Cardiac fibroblast (primary cell): ENCODE measurements at places on chromosomes 3 and 15.

DNA sequence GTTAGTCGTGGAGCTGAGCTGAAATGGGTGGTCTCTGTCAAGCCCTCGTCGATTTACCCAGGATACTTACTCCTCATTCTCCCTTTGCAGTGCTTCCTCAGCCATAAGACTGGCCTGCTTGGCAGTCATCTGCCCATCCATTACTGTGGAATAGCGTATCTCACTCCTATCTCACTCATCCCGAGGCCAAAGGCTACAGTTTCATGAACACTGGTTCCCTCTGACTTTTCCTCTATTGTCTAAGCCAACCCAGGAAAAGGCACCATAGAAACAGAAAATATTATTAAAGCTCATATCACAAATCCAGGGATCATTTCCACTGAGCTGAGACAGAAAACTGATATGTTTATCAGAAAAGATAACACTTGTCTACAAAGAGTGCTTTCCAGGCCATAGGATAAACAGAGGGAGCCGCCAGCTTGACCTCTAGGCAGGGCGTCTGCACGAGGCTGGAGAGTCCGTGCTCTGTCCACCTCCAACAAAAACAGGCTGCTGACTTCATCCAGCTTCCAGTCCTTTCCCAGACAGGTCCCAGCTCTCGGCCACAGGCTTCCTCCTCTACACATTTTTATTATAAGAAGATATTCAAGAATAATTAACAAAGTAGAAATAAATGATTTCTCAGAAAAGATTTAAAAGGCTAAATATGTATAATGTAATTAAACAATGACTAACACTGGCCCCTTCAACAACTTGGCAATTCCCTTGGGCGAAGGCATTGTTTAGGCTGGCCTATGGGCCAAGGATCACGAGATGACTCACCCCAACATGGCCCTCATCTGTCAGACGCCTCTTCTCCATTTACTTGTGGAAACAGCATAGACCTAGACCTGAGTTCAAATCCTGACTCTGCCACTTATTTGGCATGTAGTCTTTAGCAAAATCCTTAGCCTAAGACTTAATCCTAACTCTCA, 27.4 kb upstream of the BOC start:
- peak; percentile 34 for DNase-seq

- no peak for DNase-seq
These were observed 5.2 kb upstream of the ADAMTS17 start for GRCh38 chr15:100346866-100347512.

GRCh38 chr15:86677278-86677677, 597.6 kb downstream of the AGBL1 start:
- no peak for DNase-seq

GRCh38 chr3:32712506-32713055, 27.6 kb downstream of the CNOT10 start:
- no peak for DNase-seq

DNA sequence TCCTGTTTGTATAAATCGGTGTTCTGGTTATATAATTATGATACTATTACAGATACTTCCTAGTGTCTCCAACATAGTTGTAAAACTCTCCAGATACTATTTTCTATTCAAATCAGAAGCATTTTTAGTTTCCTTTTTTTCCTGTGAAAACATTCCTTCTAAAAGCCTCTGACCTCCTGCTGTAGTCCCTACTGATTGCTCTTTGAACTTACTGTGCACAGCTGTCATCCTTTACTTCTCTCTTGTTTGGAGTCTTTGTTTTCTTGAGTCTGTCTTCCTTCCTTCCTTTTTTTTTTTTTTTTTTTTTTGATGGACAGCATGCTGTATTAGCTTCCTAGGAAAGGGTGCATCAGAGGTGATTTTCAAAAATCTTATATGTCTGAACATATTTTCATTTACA, 28.9 kb downstream of the NR2C2 start:
- no peak for DNase-seq

GRCh38 chr3:167776066-167776685, 40.7 kb downstream of the SERPINI1 start:
- DNase-seq = no peak

- DNase-seq = no peak
These were observed 34.1 kb downstream of the ABTB1 start for GRCh38 chr3:127706785-127707351.

DNA sequence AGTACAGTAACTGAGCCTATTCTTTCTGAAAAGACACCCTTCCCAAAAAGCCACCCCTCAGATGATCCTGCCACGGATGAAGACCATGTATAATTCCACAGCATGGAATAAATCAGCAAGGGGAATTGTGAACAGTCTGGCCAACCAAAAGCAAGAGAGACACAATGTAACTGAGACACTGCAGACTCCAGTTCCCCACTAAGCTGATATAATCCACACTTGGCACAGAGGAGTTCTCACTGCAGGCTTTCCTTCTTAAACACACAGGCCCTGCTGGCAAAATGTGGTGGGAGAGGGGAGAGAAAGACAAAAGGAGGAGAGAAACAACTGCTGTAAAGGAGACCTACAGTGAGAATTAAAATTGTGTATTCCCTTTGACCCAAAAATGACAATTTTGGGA, 12.7 kb downstream of the GPR156 start:
- no peak for DNase-seq

GRCh38 chr3:133894353-133895207, 1.1 kb downstream of the RAB6B start:
- no peak for DNase-seq

DNA sequence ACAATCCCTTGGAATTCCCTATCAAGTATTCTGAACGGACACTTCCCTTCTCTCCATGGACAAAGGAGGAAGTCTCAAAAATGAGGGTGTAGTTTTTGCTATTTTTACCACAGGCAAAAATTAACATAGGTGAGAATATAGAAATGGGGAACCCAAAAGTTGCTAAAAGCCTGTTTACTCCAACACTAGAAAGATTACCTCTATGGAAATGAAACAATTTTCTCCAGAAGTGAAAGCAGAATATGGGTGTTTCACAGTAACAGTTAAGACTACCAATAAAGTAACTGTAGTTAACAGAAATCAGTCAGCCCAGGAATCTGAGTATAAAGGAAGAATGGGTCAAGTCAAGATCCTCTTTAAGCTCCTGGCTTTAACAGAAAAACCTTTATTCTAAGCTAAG, 9.3 kb downstream of the TRA2B start:
- DNase-seq = no peak

DNA sequence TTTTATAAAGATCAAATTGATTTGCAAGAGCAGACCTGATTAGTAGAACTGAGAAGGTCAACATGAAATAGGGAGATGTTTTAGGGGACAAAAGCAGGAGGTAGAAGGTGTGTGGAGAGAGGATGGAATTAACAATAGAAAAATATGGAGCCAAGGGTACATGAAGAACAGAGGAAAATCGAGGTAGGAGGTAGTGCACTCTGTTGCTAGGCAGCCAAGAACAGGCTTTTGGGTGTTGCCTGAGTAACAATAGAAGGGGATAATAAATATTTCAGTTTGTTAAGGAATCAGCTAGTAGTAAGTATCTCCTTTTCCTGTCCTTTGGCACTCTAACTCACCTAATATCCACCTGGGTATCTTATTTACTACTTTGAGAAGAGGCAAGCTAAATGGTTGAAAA, 9.2 kb downstream of the SPESP1 start:
- no peak for DNase-seq

DNA sequence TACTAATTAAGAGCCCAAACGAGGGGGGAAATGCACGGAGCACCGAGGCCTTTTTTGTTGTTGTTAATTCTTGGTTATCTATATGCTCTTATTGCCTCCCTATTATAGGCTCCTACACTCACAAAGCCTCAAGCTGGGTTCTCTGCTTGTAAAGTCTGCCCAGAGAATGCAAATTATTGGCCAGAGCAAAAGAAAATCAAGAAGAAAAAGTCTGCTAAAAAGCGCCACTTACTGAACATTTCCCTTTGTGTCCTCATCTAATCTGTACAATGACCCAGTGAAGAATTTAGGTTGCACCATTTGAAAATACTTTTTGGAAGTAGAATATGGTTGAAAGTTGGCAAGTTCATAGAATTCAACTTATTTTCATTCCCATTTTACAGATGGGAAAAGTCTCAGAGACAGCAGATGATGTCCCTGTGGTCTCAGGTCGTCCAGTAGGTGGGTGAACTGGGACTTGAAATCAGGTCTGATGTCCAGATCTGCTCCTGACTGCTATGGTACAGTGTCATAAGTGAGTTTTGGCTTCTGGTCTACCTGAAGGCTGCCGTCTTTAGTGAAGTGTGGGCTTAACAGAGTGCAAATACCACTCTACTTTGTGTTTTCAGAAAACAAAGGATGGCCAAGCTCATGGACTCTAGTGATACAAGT, 1.1 kb upstream of the TNFAIP8L3 start:
- no peak for DNase-seq

DNA sequence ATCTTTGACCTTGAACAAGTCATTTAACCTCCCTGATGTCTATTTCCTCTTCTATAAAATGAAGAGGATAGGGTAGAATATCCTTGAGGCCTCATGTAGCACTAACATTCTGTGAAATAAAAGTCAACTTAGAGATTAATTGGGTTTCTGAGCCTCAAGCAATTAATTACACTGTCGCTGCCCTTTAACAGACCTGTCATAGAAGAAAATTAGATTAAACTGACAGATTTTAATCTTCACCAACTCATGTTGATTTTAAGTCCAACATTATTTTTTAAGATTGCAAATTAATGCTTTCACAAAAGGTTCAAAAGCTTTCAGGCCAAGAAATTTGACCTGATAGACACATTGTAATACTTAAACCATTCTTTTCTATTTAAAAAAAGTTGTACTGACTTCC, 8.1 kb upstream of the MNS1 start:
- DNase-seq = no peak

DNA sequence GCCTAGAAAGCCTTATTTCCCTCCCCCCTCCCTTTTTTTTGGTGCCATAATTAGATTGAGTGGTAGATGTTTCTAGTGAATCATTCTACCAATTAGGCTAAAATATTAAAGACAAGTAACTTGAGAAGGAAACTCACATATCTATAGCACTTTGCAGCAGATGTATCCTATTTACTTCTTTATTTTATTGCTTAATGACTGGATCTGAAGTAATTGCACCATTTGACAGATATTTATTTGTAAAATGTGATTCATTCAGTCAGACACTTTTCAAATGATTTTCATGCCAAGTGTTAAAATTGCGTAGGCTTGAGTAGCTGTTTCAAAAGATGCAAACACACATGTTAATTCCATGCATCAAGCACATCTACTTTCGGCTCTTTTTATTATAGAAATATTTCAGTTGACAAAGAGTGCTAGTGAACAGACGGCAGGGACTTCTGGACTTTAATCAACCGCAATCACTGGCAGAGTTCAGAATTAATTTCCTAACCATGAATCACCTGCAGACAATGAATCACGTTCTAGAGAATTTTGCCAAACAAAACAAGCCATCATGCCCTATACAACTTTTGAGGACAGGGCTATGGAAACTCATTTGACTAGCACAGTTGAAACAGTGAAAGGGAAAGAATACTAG, 636.8 kb downstream of the MECOM start:
- DNase-seq = peak; percentile 96

DNA sequence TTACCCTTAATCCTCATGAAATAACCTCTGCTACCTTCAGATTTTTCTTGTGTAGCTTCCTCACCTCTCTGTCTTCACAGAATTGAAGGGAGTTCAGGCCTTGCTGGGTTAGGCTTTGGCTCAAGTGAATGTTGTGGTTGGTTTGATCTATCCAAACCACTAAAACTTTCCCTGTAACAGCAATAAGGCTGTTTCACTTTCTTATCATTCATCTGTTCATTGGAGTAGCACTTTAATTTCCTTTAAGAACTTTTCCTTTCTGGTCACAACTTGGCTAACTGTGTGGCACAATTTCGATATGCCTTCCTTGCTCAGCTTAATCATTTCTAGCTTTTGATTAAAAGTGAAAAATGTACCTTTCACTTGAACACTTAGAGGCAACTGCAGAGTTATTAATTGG, 129.8 kb downstream of the NR1I2 start:
- DNase-seq = no peak

DNA sequence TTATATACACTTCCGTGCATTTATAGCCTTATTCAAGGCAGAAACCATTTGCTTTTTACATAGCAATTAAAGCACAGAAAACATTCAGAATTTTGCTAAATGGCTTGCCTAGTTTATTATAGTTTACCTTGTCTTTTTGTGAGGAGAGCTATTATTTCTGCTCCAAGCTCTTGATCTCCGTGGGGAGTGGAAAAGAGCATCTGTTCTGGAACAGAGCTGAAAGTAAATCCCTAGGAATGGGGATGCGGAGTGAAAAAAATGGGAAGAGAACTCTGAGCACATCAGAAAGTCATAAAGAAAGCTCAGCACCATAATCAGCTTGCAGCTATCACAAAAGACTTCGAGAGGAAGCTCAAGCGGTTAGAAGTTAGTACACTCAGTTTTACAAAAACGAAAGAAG, 1006.7 kb downstream of the ROBO2 start:
- no peak for DNase-seq

DNA sequence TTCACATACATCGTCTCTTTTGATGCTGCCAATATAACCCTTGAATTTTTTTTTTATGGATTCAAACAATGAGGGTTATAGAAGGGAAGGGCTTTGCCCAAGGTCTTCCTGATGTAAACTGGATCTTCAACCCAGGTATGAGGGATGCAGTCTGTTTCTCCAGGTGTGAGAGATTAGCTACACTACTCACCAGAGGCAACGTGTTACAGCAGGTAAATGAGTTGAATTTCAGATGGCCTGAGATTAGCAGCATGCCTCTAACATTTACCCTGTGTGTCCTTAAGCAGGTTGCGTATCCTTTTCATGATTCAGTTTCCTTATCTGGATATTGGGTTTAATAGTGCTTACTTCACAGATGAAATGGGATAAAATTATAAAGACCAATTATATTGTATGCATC, 1.9 kb downstream of the RTP4 start:
- no peak for DNase-seq

GRCh38 chr15:39161096-39161495, 419.8 kb upstream of the THBS1 start:
- DNase-seq = no peak

DNA sequence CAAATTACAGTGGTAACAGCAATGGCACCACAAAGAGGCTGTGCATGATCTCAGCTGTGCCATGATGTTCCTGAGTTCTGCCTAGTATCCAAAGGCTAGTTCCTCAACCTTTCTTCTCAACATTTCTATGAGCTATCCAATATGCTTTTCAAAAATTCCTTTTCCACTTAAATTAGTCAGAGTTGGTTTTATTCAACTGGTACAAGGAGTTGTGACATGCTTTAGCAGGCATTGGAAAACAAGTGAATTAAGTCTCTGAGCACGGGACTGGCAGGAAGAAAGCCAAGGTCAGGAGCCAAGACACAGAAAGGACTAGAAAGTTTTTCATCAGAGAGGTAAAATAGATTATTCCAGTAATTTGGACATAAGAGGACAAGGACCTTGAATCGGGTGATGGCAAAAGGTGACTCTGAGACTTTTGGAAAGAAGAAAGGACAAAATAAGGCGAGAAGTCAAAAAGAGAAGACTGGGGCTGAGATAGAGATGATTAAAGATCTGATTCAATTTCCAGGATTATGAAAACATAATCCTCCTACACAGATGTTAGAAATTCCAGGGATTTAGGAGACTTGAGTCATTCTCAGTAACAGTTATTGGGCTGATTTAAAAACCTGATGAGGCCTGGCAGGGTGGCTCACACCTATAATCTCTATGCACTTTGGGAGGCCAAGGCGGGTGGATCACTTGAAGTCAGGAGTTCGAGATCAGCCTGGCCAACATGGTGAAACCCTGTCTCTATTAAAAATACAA, 36.1 kb downstream of the PBRM1 start:
- DNase-seq = peak; percentile 40
